ENCODE measurements at places on chromosomes 4 and X.

DNA sequence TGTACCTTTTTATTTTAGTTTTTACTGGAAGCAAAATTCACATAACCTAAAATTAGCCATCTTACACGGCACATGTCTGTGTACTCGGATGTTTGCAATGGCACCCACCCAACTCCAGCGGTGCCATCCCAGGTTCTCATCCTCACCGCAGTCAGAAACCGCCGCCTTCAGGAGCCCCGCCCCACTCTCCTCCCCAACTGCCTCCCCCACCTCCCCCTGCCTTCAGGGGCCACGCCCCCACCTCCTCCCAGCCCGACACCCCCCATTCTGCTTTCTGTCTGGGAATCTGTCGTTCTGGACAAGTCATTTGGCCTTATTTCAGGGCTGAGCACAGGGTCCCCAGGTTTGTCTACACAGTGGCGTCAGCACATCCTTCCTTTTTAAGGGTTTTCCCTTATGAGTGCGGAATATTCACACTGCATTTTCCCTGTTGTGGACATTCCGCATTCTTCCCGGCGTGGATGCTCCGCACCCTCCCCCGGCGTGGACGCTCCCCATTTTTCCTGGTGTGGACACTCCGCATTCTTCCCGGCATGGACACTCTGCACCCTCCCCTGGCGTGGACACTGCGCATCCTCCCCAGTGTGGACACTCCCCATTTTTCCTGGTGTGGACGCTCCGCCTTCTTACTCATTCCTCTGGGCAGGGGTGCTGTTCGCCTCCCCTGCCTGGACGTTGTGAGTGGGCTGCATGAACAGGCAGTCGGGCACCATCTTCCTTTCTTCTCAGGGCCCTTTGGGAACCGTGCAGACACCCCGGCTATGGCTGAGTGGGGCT lies 135.4 kb upstream of the NKX1-1 start:
- DNase-seq, result no peak

DNA sequence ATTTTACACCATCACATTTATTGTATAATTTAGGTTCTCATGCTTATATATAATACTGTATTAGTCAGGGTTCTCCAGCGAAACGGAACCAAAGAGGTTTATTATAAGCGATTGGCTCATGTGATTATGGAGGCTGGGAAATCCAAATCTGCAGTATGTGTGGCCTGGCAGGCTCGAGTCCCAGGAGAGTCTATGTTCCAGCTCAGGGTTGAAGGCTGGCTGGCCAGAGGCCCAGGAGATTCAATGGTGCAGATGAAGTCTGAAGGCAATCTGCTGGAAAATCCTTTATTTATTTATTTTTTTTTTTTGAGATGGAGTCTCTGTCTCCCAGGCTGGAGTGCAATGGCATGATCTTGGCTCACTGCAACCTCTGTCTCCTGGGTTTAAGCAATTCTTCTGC lies 63.0 kb upstream of the WDFY3 start:
- DNase-seq, result no peak

GRCh38 chrX:378443-378842 lies 8.3 kb downstream of the PPP2R3B start:
- peak; percentile 62 for DNase-seq

DNA sequence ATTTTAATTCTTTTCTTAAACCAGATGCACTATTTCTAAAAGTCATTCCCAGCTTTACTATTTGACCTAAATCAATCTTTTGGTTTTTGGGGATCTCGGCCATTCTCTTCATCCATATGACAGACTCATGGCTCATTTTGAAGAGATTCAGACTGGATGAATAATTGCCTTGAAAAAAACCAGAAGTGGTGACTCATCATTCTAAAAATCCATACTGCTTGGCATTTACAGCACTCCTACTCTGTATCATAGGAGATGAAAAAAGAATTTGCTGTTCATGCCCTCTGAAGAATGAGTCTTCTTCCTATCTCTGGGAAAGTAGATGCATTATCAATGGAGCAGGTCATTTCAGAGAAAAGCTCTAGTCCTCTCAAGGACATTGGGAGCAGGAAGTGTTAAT lies 220.5 kb upstream of the RPS6KA3 start:
- DNase-seq, result no peak

DNA sequence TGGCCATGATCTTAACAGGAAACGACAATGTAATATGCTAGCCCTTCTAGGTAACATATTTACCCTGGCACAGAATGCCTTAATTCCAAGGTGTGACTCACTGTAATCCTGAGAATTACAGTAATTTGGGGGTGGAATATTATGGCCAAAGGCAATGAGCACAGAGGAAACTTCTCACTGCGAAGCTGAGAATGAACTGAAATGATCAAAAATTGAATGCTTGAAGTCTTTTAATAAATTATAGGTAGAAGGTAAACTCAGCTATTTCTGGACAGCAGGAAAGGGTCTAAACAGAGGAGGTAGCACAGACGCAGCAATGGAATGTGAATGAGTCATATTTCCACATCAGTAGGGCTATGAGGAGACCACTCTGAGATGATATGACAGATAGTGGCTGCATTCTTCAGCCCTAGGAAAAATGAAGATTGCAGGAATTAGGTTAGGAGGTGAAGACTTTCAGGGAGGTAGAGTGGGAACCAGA lies 312.6 kb downstream of the PACRGL start:
- no peak for DNase-seq
